ENCODE measurements at places on chromosomes 2 and 18.

GRCh38 chr2:26959331-26959730 lies 11.1 kb upstream of the MAPRE3 start:
- no peak for DNase-seq

DNA sequence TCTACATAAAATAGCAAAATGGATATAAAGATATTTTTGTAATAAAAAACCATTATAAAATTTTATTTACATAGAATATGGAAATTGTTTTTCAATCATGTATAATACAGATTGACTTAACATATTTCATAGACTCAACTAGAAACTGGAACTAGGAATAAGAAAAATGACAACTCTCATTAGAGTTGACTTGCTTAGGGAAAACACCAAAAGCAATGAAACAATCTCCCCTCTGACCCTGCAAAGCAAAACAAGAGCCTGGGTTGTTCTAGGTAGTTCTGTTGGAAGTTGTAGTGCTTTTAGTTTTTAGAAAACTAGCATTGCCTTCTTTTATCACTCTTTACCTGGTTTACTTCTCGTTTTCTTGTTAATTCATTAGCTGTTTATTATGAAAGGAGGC lies 32.2 kb upstream of the MTIF2 start:
- no peak for DNase-seq

DNA sequence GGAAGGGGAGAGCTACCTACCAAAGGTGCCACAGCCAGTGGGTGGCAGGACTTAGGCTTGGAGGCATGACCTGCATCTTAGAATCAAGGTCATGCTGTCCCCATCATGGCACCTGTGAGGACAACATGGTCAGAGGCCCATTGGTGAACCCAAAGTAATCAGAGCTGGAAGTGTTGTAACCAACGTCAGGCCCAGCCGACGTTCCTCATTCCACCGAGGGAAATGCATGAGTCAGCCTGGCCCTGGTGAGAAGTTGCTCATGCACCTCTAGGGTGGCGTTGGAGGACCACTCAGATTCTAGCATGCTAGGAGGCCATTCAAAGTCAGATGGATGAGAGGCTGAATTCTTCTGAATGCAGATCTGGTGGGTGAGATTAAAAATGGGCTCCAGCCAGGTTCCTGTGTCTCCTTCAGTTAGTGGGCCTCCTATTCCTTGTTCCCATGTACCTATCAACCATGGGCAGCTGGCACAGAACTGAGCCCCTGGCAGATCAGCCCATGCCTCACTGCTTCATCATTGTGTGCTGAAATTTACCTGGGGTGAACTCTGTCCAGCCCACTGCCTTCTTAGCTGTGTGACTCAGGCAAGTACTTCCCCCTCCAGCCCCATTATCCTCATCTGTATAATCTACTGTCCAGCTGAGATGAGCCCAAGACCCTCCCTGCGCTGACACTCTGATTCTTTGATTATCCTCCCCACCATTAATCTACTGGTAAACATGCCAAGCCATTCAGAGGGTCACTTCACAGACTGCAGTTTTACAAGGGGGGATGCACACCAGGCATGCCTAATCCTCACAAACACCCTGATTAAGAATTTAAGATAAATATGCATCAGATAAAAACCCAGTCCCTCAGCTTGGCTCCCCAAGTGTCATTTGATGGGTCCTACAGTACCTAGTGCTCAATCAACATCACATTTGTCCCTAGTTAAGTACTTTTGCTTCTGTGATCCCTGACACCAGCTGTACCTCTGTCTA lies 14.0 kb downstream of the SLC14A2 start:
- DNase-seq: no peak

DNA sequence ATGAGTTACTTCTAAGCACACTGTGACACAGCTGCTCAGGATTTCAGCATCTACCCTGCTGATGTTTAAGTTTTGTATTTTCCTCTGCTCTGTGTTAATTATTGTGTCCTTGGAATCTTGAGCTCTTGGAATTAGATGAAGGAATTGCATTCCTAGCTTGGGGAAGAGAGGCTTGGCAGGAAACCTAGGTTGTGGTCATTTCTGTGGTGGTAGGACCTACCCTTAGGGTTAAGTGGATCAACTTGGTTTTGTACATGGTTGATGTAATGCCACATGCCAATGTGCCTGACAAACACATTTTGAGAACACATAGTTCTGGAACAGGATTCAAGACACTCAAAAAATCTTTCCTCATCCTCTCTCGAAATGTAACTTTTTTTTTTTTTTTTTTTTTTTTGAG lies 264.5 kb upstream of the MEX3C start:
- no peak for DNase-seq

GRCh38 chr2:217060516-217060915 lies 200.7 kb upstream of the TNP1 start:
- DNase-seq: no peak

- no peak for DNase-seq
These were observed 86.8 kb upstream of the SNTG2 start for GRCh38 chr2:863732-864450.

DNA sequence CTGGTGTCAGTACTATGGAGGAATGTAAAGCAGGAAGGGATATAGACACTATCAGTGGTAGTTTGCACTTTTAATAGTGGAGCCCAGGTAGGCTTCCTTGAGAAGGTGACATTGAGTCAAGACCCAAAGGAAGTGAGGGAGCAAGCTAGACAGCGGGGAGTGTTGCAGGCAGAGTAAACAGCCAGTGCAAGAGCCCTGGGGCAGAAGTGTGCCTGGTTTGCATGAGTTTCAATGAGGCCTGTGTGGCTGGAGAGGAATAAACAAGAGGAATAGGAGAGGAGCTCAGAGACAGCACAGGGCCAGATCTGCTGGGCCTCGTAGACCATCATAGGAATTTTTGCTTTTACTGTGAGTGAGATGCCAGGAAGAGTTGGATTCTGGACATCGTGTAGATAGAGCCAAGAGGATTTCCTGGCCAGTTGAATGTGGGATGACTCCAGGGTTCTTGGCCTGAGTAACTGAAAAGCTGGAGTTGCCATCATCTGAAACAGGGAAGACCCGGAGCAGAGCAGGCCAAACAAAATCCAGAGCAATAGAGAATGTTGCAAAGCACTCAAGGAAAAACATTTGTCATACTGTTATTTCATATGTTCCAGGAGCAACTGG lies 102.5 kb downstream of the SP3 start:
- DNase-seq: no peak

- no peak for DNase-seq
These were observed 116.0 kb downstream of the SETBP1 start for GRCh38 chr18:44796429-44797428.

Data from amygdala (tissue), 56 donors.